Vagina (tissue), 2 donors: ENCODE measurements at places on chromosomes 4 and X. TPM values are rescaled to one million over a fixed set of nuclear protein-coding genes. Genes with fewer than 3 reads are reported as not detected.

- H3K36me3 ChIP-seq = no peaks in the 10 kb centered on the region
- no peaks in the 10 kb centered on the region for H3K27me3 ChIP-seq
- H3K4me1 ChIP-seq = no peaks in the 10 kb centered on the region
- no peak for DNase-seq
- no peak overlapping the region for H3K27ac ChIP-seq
- H3K4me3 ChIP-seq = no peak overlapping the region
These were observed 159.6 kb upstream of the RBPJ start for GRCh38 chr4:26161030-26161824.

DNA sequence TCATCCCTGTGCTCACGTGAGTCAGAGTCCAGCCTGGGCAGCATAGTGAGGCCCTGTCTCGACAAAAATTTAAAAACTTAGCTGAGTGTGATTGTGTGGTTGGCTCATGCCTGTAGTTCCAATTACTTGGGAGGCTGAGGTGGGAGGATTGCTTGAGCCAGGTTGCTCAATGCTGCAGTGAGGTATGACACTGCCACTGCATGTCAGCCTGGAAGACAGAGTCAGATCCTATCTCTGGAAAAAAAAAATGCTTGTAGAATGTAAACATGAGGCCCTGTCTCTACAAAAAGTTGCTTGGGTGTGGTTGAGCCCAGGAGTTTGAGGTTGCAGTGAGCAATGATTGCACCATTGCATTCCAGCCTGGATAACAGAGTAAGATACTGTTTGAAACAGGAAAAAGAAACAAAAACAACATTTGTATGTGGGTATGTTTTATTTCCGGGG, 11.3 kb upstream of the YTHDC1 start:
- H3K27me3 ChIP-seq = no peaks in the 10 kb centered on the region
- H3K4me3 ChIP-seq = no peak overlapping the region
- H3K27ac ChIP-seq = no peak overlapping the region

The TRIML2 gene
- not detected for total RNA-seq

DNA sequence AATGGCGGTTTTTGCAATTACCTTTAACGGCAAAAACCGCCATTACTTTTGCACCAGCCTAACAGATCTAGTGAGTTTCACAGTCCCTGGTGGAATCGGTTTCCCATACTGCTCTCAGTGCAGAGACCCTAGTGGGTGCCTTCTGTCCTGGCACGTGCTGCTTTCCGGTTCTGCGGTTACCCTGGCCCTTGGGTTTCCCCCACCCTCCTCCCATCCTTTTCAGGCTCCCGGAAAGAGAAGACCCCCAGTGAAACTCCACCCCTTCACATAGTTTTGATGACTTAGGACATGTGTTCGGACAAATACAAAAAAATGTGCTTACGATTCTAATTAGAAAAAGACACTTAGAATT, 36.9 kb downstream of the NLGN3 start:
- no peaks in the 10 kb centered on the region for H3K36me3 ChIP-seq
- H3K27me3 ChIP-seq = no peaks in the 10 kb centered on the region

DNA sequence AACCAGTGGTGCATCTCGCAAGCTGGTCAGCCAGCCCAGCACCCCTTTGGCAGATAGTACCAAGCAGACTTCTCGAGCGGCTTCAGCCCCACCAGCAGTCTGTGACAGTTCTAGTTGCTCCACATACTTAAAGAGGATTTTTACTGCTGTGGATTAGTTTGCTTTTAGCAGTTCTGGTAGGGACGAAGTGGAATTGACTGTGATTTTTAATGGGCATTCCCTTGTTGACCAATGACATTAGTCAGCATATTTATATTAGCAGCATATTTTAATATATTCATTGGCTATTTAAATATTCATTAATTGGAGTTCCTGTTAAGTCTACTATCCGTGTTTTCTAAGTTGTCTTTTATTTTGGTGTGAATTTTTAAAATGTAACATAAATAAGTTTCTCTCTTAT, 500.9 kb upstream of the FAT1 start:
- no peaks in the 10 kb centered on the region for H3K4me1 ChIP-seq
- H3K27ac ChIP-seq = no peak overlapping the region
- H3K36me3 ChIP-seq = no peaks in the 10 kb centered on the region

The TMPRSS11D gene
- 72.4 TPM for total RNA-seq

DNA sequence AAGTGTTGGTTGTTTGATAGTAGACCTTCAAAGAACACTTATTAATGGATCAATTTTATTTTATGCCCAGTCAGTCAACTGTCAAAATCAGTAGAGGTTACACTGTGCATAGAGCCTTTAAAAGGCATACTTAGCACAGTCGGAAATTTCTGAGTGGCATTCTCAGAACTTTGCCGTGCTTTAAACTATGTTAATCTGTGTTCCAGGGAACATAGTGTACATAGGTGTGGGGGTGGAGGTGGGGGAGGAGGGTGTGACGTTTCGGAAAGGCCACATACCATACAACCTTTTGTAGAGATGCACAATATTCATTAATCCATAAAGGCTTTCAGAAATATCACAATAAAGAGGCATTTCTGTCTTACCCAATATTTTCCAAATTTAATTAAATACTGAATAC, 75.8 kb downstream of the RS1 start:
- H3K36me3 ChIP-seq = no peaks in the 10 kb centered on the region
- no peak for DNase-seq
- no peaks in the 10 kb centered on the region for H3K4me1 ChIP-seq

The PHOX2B gene
- 0.49 TPM for total RNA-seq

- DNase-seq = no peak
- H3K4me1 ChIP-seq = no peaks in the 10 kb centered on the region
- no peaks in the 10 kb centered on the region for H3K36me3 ChIP-seq
These were observed 59.4 kb upstream of the TLL1 start for GRCh38 chr4:165813606-165814005.

DNA sequence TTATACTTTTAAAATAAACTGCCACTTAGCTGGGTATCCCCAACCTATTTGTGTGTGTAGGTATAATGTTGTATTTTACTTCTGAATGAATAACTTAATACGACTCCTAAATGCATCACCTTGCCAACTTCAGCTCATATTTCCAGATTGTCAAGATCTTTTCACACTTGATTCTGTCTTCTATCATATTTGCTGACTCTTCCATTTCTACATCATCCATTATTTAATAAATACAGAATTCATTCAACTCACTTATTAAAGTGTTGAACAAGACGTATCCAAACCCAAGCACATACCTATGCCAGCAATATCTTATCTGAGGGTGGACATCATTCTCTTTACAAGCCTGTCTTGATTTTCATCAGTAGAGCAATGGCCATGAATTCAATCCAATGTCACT, 91.2 kb upstream of the FAM47C start:
- no peaks in the 10 kb centered on the region for H3K4me1 ChIP-seq
- no peak for DNase-seq

The DTHD1 gene
- total RNA-seq = 0.49 TPM

The FOXR2 gene
- total RNA-seq = not detected

- no peak overlapping the region for H3K27ac ChIP-seq
- no peak overlapping the region for H3K4me3 ChIP-seq
- H3K27me3 ChIP-seq = no peaks in the 10 kb centered on the region
- no peak for DNase-seq
These were observed 65.7 kb downstream of the ZFYVE28 start for GRCh38 chr4:2352729-2353221.

The PAK3 gene
- 2.9 TPM for total RNA-seq

DNA sequence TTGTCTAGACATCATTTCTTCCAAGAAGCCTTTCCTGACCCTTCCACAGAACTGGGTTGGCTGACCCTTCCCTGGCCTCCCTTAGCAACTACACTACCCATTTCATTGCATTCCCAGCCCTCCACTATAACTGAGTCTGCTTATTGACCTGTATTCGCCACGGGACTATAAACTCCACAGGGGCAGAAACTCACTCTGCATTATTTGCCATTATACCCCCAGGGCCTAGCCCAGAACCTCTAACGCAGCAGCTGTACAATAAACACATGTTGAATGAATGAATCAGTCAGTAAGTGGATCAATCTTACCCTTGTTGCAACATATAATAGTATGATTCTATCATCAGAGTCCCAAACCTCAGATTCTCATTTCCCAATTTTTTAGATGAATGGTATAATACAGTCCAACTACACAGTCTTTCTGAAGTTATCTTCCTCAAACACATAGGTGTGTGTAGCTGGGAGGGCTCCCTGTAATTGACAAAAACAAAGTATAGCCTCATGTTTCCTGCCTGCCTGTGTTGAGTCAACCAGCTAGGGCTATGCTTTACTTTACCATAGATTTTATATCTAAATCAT, 209.3 kb downstream of the CHIC2 start:
- no peaks in the 10 kb centered on the region for H3K36me3 ChIP-seq
- DNase-seq = no peak
- H3K4me3 ChIP-seq = no peak overlapping the region
- peaks cover 15% of the 10 kb centered on the region for H3K4me1 ChIP-seq
- H3K27ac ChIP-seq = peak overlapping the region; percentile 36

DNA sequence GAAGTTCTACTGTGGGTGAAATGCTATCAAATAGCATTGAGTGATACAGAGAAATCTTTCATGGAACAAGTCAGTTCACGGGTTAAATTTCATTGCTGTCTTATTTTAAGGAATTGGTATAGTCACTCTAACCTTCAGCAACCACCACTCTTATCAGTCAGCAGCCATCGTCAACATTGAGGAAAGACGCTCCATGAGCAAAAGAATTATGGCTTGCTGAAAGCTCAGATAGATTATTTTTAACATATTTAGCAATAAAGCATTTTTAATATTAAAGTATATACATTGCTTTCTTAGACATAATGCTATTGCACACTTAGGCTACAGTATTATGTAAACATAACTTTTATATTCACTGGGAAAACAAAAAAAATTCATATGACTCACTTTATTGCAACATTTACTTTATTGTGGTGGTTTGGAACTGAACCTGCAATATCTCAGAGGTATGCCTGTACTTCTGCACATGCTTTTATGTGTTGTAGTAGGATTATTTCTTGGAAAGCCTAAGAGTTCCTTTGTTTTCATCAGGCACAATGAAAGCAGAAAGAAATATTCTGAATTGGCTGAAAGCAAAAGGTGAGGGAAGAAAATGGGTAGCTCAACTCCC, 586.7 kb downstream of the GBA3 start:
- H3K4me3 ChIP-seq = no peak overlapping the region
- no peak for DNase-seq
- no peak overlapping the region for H3K27ac ChIP-seq
- H3K36me3 ChIP-seq = no peaks in the 10 kb centered on the region
- no peaks in the 10 kb centered on the region for H3K27me3 ChIP-seq

GRCh38 chr4:166594326-166594946, 639.9 kb downstream of the SPOCK3 start:
- no peaks in the 10 kb centered on the region for H3K4me1 ChIP-seq
- no peak overlapping the region for H3K4me3 ChIP-seq
- no peaks in the 10 kb centered on the region for H3K27me3 ChIP-seq
- H3K36me3 ChIP-seq = no peaks in the 10 kb centered on the region
- no peak overlapping the region for H3K27ac ChIP-seq

The TMSB15A gene
- total RNA-seq = not detected

The NFXL1 gene
- total RNA-seq = 36.6 TPM

DNA sequence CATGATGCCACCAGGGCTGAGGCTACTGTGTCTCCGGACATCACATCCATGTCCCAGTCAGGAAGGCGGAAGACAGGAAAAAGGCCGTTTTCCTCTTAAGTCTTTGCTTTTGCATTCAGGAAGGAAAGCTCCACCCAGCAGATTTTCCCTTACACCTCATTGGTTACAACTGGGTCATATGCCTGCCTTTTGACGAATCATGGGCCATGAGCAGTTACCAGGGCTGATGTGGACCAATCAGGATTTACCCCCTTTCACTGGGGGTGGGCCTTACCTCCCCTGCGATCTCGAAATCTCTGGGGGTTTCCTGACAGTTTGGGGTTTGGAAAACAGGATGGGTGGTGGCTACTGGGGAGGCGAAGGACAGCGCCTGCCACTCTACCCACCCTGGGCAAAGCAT, 52.5 kb upstream of the GRPEL1 start:
- no peaks in the 10 kb centered on the region for H3K36me3 ChIP-seq
- no peak overlapping the region for H3K4me3 ChIP-seq
- no peak overlapping the region for H3K27ac ChIP-seq

The CXCL11 gene
- not detected for total RNA-seq

DNA sequence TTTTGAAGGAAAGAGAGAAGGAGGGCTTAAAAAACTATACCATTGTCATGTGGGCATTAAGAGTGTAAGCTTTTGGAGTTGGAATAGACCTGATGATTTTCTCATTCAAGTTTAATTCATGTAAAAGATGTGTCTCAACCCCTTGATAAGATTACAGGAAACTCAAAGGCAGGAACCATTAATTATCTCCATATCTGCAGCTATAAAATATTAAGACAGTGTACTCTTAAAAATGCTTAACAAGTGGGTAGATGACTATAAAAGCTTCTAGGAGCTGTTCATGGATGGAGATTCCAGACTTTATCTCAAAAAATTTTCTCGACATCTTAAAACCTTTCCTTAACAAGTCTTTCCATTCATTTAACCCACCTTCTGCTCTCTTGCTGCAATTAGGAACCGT, 208.3 kb downstream of the PALLD start:
- H3K4me3 ChIP-seq = no peak overlapping the region
- H3K27me3 ChIP-seq = no peaks in the 10 kb centered on the region
- no peak overlapping the region for H3K27ac ChIP-seq
- H3K36me3 ChIP-seq = no peaks in the 10 kb centered on the region
- no peak for DNase-seq
- no peaks in the 10 kb centered on the region for H3K4me1 ChIP-seq

The OTC gene
- total RNA-seq = 2.7 TPM

DNA sequence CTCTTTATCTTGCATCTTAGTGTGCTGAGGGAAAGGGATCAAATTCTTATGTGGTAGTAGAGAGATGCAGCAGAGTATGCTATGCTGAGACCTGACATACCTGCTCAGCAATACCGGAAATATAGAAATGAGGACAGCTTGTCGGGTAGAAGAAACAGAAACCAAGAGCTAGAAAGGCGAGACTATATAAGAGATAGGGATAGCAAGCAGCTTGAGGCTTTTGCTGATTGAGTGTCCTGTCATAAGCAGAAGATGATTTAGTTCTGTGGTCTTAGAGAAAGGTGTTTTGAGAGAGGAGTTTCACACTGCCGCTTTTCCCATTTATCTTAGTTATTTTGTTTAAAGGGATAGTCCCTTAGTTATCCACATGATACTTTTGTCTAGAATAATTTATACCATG, 31.7 kb downstream of the USP9X start:
- DNase-seq = no peak
- H3K4me3 ChIP-seq = no peak overlapping the region
- H3K27me3 ChIP-seq = no peaks in the 10 kb centered on the region
- H3K4me1 ChIP-seq = peaks cover 16% of the 10 kb centered on the region
